NCI-H526 treated with DMSO at 0.1 percent for 48 hours (cell line): ENCODE measurements at places on chromosomes 1 and 21.

GRCh38 chr1:228902781-228903433 is 167.6 kb downstream of the RHOU start:
- DNase-seq, result no peak

GRCh38 chr1:68228851-68229250 is 3.5 kb downstream of the WLS start:
- no peak for DNase-seq

DNA sequence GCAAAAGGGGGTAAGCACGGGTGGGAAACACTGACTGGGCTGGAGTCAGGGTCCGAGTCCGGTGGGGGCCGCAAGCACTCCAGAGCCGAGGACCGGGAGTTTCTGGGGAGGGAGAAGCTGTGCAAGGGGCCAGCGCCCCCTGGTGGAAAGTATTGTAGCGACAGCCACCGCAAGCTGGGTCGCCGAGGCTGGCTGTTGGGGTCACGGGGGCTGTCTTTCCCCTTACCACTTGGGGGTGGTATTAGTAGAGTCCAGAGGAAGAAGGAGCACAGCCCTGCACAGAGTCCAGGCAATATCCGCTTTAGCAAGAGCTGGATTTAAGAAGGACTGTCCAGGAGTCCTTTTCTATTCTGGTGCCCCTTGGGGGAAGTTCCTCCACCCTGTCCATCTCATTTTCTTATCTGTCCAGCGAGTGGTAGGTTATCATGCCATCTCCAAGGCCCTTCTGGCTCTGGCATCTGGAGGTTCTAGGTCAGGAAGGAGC is 17.9 kb upstream of the ETV3 start:
- no peak for DNase-seq

GRCh38 chr1:119822406-119822805 is 11.1 kb upstream of the REG4 start:
- no peak for DNase-seq

- peak; percentile 88 for DNase-seq
Observed at GRCh38 chr1:180515857-180516388, 13.5 kb upstream of the ACBD6 start.

DNA sequence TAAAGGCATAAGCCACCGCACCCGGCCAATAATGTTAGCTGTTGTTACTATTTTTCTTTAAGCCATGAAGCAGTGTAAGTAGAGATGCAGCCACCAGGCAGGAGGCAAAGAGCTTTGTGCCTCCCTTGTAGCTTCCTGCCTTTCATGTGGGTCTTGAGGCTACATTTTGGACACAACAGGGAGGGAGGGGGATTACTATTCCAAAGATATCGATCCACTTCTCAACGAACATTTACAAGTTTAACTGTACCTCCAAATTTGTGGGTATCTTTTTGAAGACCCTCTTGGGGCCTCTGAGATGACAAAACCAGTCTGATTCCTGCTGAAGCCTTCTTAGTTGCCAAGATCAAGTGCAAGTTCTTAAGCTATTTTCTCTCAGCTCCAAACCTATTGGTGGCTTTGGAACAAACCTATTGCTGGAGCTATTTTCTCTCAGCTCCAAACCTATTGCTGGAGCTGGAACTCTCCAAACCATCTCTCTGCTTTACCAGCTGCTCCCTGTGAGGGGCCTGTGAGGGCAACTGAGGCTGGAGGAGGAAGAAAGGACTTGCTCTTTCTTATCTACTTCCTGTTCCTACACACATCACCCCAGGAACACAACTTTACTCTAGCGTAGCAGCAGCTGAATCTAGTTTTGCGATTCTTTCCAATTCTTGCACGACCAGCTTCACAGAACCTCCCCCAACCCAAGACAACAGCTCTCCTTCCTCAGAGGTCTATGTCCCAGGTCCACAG is 16.1 kb upstream of the RCAN3 start:
- DNase-seq, result no peak

DNA sequence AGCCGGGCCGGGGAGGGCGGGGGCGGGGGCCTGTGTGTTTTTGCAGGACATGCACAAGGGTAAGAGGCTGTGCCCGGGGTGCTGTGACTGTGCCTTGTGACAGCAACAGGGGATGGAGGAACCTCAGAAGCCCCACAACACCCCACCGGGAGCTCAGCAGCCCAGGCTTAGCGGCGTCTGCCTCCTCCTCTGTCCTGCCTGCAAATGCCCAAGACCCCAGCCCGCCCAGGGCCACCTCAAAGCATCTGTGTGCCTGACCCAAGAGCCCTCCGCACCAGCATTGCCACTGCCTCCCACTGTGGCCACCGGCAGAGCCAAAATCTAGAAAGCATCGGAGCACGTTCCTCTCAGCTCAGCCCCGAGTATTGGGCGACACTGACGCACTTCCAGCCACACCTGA is 2.7 kb upstream of the ACTRT2 start:
- no peak for DNase-seq

- DNase-seq, result no peak
Observed at GRCh38 chr1:104387716-104388508, 638.2 kb downstream of the AMY1C start.

GRCh38 chr1:219927956-219928790 is at the start of gene SLC30A10:
Gene SLC30A10, minus strand, starts transcription at chr1:219928557. Its CDS starts 117 bp downstream, at chr1:219928440.
- DNase-seq, result peak; percentile 1

DNA sequence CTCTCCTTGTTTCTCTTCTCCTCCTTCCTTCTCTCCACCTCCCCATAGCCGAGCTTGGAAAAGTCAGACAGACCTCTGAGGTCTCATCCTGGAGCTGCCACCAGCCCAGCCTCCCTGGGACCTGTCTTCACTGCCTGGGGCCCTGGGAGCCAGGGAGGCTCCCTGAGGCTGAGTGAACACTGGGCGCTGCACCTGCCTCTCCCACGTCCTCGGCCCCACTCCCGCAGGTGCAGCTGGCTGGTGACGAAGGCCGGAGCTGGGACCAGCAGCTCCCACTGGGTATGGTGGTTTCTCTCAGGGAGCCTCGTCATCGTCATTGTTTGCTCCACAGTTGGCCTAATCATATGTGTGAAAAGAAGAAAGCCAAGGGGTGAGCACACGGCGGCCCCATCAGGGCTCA is 5.3 kb downstream of the TNFRSF14 start:
- no peak for DNase-seq

GRCh38 chr1:72432645-72433267 is 150.4 kb upstream of the NEGR1 start:
- DNase-seq, result no peak

GRCh38 chr1:155975375-155976061 is 2.8 kb downstream of the ARHGEF2 start:
- no peak for DNase-seq

- no peak for DNase-seq
Observed at GRCh38 chr1:174777262-174777661, 222.5 kb upstream of the CACYBP start.

DNA sequence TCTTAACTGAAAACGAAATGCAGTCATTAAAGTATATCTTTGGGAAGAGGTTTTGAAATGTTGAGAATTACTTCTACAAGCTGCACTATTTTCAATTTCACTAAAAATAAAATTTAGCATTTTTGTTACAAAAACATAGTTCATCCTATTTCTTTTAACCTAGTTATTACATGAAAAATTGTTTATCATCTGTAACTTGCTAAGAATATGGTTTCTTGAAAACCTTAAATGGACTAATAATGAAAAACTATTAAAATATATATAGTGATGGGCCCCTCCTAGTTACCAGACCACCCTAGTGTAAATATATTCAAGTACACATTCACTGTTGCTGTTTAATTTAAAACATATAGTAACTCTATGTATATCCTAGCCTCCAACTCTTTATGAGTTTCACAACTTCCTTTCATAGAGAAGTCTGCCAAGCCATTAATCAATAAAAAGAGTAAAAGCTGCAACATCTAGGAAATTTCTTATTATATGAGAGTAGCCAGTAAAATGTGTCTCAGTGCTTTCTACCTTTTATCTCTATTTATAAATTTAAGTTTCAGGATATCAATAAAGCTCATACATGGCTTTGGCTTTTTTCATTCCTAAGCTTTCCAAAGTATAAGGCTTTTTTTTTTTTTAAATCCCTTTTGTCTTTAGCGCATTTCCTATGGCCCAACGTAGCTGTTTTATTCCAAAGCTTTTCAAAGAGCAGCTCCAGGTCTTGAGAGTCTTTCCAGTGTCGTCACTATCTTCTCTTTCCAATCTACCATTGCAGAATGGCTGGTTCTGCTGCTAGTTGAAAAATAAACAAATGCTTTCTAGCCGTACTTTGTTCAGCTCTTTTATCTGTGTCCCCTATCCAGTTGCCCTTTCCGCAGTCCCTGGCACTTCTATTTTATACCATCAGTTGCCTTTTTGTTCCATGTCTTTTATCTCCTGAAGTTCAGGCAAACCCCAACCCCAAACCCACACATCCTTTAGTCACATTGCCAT is 6.5 kb downstream of the IRF2BP2 start:
- no peak for DNase-seq

GRCh38 chr1:94795434-94795833 is 24.7 kb upstream of the SLC44A3 start:
- no peak for DNase-seq

DNA sequence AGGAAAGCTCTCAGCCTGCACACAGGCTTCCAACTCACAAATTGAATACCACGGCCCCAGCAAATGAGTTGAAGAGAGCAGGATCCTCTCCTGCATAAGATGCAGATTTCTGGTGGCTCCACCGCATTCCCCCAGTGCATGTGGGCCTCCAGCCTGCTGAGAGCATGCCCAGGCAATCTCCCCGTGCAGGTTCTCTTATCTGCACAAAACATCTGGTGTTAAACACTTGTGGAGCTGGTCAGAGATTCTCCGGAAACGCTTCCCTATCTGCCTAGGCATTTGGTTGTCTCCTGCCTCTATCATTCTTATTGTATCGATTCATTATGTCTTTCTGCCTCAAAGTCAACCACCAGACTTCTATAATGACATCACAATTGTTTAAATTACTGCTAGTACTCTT is 1349.0 kb upstream of the B3GALT2 start:
- DNase-seq, result no peak

DNA sequence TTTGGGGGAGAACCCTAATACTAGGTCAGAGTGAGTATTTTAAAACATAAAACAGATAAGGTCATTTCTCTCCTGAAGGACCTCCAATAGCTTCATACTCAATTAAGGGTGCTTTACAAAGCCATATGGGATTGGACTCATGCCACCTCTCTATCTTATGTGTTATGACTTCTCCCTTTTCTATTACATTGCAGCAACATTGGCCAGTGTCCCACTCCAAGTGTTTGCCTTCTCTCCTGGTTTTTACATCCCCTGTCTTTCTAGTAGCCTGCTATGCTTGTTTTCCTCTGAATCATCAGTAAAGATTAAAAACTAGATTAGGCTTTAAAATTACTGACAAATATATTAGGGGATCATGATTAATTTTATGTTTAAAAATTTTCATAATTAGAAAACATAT is 66.6 kb downstream of the SCMH1 start:
- no peak for DNase-seq

DNA sequence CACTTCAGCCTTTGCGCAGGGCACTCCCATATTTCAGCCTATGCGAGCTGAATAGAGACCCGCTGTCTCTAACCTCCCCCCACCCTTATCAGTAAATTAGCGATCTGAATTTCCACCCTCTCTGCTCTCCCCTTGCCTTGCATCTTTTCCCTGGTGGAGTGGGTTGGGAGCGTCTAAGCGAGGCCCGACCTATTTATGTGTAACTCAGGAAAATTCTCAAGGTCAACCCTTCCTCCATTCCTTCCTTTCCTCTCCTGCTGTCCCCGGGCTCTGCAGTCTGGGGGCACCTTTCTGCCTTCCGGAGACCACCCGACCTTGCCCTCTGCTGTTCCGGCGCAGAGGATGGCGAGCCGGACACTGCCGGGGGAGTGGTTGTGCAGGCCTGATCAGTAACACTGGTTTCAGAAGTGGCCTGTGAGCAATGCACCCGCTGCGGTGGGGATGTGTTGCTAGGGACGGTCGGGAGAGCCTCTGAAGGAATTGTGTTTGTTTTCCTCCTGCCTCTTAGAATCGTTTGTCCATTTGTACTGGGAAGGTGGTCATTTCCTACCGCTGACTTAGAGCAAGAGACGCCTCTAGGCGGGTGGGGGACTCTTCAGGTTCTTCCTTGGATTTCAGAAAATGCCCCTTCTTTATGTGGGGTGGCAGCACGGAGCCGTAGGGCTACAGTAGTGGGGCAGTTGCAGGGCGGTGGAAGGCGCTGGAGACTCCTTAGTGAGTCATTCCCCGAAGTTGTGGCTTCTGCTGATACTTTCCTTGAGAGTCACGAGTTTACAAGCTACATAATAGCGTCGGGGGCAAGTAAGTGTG is 513 bp downstream of the MGST3 start:
- peak; percentile 90 for DNase-seq

DNA sequence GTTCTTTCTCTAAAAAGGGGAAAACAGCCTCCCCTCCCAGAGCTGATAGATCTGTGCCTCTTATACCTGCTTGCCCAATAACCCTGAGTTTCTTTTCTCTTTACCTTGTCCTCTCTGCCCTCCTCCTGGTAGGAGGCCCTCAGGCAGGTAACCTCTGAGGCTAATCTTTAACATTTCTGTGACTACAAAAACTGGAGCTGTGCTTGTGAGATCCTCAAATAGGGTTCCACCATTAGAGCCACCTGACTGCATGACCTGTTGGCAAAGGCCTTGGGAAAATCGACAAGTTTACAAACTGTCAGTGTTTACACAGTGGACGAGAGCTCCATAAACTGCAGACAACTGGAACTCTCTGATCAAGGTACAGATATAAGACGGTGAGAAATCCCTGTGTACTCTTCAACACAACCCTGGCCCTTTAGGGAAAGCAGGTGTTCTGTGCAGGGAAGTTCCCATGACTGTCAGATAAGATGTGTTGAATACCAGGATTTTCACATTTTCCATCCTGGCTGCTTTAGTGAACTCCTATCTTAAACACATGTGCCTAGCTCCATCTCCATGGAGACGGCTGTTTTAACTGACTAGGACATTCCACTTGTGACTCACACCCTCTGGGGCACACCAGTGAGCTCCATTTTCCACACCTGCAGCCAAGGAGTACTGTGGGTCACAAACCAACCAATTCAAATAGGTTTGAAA is 38.3 kb downstream of the ECE1 start:
- no peak for DNase-seq

GRCh38 chr1:24694380-24694843 is 50.8 kb upstream of the CLIC4 start:
- no peak for DNase-seq

DNA sequence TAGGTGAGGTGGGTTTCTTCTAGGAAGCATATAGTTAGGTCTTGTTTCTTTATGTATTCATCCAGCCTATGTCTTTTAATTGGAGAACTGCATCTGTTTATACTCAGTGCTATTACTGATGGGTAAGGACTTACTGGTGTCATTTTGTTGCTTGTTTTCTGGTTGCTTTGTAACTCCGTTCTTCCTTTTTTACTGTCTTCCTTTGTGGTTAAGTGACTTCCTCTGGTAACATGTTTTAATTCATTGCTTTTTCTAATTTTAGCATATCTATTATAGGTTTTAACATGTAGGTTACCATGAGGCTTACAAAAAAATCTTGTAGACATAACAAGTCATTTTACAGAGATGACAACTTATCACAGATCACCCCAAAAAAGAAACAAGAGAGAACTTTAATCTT is 160.8 kb downstream of the VAV3 start:
- DNase-seq, result no peak
